ENCODE measurements at places on chromosomes 3 and 15. TPM values are rescaled to one million over a fixed set of nuclear protein-coding genes. Genes with fewer than 3 reads are reported as not detected.
A peak's percentile ranks its signal among the peaks of the same experiment; 100 is the strongest.

DNA sequence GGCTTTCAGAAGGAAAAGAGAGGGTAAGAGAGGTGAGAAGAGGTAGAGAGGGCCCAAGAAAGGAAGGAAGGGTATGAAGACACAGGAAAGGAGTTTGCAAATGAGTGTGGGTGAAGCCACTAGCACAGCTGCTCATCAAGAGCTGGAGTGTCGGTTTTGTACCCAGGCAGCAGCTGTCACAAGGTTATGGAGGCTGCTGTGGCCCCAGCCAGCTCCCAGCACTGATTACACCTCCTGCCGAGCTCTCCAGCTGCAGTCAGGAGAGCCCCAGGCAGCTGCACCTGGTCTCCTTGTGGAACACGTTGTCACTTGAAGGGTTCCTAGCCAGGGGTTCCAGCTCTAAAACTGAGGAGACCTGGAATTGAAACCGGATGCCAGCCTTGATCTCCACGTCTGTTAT is 60.4 kb upstream of the CHD2 start:
- peak overlapping the region; percentile 61 for H3K27ac ChIP-seq
- H3K4me3 ChIP-seq = peak overlapping the region; percentile 1
- H3K27me3 ChIP-seq = no peaks in the 10 kb centered on the region
- no peak for DNase-seq

- no peak overlapping the region for H3K27ac ChIP-seq
- H3K4me3 ChIP-seq = no peak overlapping the region
- H3K4me1 ChIP-seq = peaks cover 53% of the 10 kb centered on the region
- H3K27me3 ChIP-seq = no peaks in the 10 kb centered on the region
- H3K36me3 ChIP-seq = no peaks in the 10 kb centered on the region
- DNase-seq = no peak
Observed at GRCh38 chr3:46974421-46975171, 1.9 kb downstream of the CCDC12 start.

- H3K27ac ChIP-seq = no peak overlapping the region
- no peaks in the 10 kb centered on the region for H3K4me1 ChIP-seq
- H3K36me3 ChIP-seq = no peaks in the 10 kb centered on the region
- no peak overlapping the region for H3K4me3 ChIP-seq
Observed at GRCh38 chr3:38562467-38562925, 66.4 kb downstream of the EXOG start.

GRCh38 chr3:21894459-21895340 is 143.7 kb upstream of the ZNF385D start:
- H3K36me3 ChIP-seq = no peaks in the 10 kb centered on the region
- H3K4me3 ChIP-seq = no peak overlapping the region
- H3K27me3 ChIP-seq = no peaks in the 10 kb centered on the region

DNA sequence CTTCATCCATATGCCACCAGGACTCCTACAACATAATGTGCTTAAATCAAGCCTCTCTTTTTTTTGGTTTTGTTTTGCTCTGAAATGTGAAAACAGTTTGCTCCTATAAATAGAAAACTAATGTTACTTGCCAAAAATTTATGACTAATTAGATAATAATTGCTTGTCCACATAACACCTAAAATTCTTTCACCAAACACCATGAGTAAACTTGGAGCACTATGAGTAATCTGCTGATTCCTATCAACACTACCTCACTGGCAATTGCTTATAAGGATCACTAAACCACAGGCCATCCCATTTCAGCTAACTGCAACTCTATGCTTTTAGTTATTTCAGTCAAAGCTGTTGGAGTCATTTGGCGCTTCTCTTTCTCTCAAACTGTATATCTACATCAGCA is 252.7 kb downstream of the EPHA3 start:
- no peaks in the 10 kb centered on the region for H3K27me3 ChIP-seq
- H3K4me1 ChIP-seq = no peaks in the 10 kb centered on the region
- H3K36me3 ChIP-seq = no peaks in the 10 kb centered on the region
- H3K4me3 ChIP-seq = no peak overlapping the region

GRCh38 chr3:33791477-33792166 is 6.8 kb upstream of the PDCD6IP start:
- no peaks in the 10 kb centered on the region for H3K36me3 ChIP-seq
- H3K4me3 ChIP-seq = no peak overlapping the region

DNA sequence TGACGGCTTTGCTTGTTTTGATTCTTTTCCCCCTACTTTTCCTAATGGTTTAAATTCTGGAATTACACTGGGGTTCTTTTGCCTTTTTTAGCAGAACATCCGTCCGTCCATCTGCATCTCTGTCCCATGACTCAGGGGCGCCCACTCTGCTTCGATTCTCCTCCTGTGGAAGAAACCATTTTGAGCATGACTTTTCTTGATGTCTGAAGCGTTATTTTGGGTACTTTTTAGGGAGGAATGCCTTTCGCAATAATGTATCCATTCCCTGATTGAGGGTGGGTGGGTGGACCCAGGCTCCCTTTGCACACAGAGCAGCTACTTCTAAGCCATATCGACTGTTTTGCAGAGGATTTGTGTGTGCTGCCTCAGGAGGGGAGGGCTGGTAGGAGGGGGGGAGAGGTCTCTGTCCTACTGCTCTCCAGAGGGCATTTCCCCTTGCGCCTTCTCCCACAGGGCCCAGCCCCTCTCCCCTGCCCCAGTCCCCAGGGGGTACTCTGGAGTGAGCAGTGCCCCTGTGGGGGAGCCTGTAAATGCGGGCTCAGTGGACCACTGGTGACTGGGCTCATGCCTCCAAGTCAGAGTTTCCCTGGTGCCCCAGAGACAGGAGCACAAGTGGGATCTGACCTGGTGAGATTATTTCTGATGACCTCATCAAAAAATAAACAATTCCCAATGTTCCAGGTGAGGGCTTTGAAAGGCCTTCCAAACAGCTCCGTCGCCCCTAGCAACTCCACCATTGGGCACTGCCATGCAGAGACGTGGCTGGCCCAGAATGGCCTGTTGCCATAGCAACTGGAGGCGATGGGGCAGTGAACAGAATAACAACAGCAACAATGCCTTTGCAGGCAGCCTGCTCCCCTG is 19.5 kb upstream of the BSN start:
- H3K27ac ChIP-seq = no peak overlapping the region
- no peaks in the 10 kb centered on the region for H3K27me3 ChIP-seq
- H3K4me1 ChIP-seq = peaks cover 4% of the 10 kb centered on the region
- H3K36me3 ChIP-seq = peaks cover 39% of the 10 kb centered on the region

DNA sequence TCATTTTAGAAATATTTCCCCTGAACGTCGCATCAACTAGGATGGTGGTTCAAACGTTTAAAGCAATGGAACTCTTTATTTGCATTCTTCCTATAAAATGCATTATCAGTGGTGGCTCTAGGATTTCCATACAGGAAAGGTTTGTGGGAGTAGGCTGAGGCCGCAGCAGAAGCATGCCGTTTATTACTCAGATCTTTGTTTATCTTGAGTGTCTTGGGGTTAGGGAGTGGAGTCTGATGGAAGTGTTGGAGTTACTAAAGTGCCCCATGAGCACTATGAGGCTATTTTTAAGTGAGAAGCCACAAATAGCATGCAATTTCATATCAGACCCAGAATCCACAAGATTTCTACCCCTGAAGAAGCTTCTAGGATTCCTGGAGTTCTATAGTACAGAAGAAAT is 26.2 kb downstream of the ATOSA start:
- H3K36me3 ChIP-seq = peaks cover 8% of the 10 kb centered on the region
- H3K4me3 ChIP-seq = no peak overlapping the region
- DNase-seq = no peak
- no peaks in the 10 kb centered on the region for H3K27me3 ChIP-seq
- H3K4me1 ChIP-seq = no peaks in the 10 kb centered on the region

DNA sequence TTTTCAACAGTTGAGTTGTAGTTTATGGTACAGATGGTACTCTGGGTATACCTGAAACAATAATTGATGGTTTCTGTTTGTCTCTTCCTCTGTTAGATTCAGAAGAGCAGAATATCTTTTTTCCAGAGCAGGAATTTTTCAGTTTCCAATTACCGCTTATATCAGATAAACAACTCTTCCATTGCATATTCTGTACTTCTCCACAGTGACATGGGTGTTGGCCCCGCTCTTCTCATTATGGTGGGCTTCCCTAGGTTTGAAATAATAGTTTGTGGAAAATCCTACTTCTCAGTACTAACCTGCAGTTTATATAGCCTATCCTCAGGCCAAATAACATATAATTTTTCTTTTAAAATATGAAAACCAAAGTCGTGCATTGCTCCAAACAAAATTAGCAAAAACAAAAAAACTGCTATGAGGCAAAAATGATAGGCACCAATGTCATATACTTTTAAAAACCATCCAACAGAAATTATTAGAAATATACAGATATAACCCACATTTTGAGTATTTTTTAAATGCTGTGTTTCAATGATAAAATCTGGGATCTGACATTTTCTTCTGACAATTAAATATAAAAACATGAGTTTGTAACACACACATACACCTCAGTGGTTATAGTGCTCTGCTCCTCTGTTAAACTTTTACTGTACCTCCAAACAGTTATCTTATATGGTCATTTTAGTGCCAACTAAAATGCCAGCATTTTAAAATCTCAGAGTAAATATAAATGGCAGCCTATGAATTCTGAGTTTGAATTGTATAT is 56.8 kb downstream of the CMSS1 start:
- peaks cover 10% of the 10 kb centered on the region for H3K4me1 ChIP-seq
- H3K27ac ChIP-seq = no peak overlapping the region

The PLA2G4B gene
- 33.9 TPM for total RNA-seq

The CX3CR1 gene
- total RNA-seq = 3.3 TPM

The ERICH6 gene
- 1.4 TPM for total RNA-seq

Measured in naive thymus-derived CD4-positive, alpha-beta T cell (primary cell).